Brain pericyte (primary cell): ENCODE measurements at places on chromosomes 3 and 15.

DNA sequence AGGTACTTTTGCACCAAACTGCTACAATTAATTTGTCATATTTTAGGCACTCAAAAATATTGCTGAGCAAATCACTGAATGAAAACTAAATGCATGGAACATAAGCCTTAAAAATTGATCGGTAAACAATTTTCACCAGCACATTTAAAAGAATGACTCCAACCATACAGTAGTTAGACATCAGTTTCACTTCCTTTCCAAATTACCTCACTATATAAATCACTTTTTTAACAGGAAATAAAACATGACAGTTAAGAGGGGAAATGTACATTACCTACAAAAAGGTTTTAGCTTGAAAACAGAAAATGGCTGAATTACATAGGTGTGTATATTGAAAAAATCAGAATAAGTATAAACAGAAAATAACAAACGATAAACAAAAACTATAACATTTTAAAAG is 108.4 kb downstream of the SERPINI1 start:
- no peak for DNase-seq

GRCh38 chr15:92947071-92947730 is 47.1 kb downstream of the CHD2 start:
- no peak for DNase-seq

DNA sequence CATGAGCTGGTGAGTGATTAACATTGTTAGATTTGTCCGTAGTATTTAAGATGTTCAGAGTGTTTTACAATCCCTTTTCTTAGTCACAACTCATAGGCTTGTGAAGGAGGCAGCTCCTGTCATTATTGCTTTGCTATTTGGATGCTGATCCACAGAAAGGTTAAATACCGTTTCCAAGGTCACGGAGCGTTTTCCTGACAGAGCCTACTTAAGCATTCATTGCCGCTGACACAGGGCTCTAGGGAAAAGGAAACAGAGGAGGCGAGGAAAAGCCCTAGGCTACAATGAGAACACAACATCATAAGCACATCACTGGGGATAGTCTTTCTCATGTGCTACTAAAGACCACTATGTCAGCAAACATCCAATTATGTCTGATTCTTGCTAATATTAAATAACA is 38.5 kb upstream of the CPB1 start:
- no peak for DNase-seq

- DNase-seq: no peak
Observed at GRCh38 chr15:93200081-93200836, 111.2 kb upstream of the RGMA start.

- no peak for DNase-seq
Observed at GRCh38 chr3:143360244-143360643, 240.7 kb downstream of the CHST2 start.

GRCh38 chr15:86743283-86743903 is 663.7 kb downstream of the AGBL1 start:
- DNase-seq: no peak

DNA sequence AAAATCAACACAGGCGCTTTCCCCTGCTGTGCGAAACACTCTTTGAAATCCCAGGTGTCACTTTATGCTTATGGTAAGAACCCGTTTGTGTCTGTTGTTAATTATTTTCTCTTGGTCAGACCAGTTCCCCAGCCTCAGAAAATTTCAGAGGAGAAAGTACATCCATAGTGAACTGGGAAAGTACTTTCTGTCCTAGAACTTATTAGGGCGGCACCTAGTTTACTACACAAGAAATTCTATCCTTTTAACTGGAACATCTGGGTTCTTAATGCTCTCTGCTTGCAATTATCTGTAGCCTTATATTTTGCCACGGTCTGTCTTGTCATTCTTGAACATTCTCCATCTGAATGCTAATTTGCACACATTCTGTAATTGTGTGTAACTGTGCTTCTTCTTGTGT is 215.0 kb downstream of the PTPRG start:
- DNase-seq: no peak

GRCh38 chr3:141094790-141095545 is 43.8 kb downstream of the SPSB4 start:
- DNase-seq: no peak

DNA sequence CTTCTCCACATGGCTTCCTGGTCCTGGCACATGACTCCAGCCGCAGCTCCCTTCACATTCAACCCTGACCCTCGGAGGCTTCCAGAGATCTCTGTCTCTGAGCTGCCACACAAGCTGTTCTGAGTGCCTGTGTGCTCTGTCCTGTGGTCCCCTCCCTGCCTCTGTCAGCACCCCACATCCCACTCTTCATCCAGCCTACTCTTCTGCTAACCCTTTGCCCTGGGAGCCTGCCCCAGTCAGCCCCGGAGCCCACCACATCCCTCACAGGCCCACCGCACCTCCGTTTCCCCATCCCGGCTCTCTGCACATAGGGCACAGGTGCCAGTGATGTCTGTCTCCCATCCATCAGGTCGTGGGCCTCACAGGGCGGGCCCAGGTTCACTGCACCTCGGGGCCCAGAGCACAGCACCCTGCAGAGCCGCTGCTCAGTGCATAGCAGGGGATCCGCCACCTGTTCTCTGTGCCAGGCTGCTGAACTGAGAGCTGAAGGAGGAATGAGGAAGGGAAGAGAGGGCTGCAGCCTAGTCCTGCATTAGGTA is 133.6 kb downstream of the UACA start:
- no peak for DNase-seq

- DNase-seq: no peak
Observed at GRCh38 chr3:16842272-16843270, 42.2 kb upstream of the PLCL2 start.

- DNase-seq: no peak
Observed at GRCh38 chr3:80357761-80358160, 590.0 kb upstream of the ROBO1 start.

GRCh38 chr15:64623347-64623996 is 151.9 kb downstream of the RBPMS2 start:
- DNase-seq: no peak

DNA sequence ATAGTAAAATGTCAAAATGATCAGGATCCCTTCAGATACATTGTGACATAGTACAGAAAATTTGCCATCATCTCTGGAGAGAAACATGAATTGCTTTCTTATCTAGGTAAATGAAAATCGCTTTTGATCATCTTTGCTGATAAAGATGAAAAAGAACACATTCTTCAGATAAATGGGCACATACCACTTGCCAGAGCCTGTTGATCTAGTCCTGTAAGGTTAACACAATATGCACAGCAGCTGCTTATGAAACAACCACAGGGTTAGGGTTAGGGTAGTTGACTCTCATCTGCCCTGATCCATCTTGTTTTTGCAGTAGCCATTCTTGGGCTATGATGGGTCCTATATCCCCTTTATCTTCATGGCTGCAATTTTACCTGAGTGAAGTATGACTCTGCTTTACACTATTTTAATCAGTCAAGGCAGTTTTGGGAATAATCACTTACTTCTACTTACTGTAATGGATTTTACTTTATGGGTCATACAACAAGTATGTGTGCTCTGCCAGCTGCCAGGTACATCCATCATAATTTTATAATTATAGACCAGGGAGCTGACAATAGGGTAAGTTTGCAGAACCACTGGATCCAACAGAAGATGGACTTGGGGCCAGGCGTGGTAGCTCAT is 12.6 kb upstream of the SPINK8 start:
- no peak for DNase-seq

DNA sequence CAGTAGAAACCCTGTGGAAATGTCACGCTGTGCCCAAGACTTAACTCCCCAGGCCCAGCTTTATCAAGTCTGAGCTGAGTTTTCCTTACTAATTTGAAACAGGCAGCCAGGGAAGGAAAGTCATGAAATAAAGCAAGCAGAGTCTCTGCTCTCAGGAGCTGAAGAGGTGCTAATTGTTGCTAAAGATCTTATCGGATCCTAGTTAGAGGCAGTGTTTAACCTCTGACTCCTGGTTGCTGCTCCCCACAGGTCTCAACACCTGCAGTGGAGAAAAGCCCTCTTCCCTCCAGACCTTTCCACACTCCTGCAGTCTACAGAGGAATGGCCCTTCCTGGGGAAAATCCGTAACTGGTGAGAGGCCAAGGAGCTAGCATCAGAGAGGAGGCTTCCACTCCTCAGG is 628.2 kb downstream of the NTRK3 start:
- DNase-seq: no peak

DNA sequence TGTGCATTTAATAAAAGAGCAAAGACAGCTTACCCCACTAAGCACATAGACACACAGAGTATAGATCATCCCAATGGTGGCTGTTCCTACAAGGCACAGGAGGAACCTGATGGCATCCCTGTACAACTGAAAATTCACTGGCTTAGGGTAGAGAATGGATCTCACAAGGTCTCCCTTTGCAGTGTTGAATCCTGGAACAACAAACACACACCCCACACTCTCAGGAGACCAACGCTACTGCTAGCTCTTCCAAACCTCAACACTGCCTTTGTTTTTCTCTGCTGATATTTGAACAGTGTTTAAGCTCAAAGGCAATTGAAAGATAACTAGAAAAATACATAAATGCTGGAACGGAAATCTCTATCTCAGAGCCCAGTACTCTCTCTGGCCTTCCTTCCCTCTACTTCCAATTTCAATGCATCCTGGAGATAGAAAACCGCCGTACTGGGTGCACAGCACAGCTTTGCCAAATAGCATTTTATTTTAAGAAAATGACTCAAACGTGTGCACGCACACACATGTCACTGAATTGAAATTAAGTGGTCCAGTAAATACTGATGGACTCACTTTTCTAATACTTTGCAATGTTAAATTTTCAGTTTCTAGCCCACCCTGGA is 87.5 kb upstream of the ATP13A5 start:
- DNase-seq: no peak

- DNase-seq: no peak
Observed at GRCh38 chr3:11583235-11583634, 60.5 kb downstream of the VGLL4 start.
